ENCODE measurements at places on chromosomes 3 and 15. TPM values are rescaled to one million over a fixed set of nuclear protein-coding genes. Genes with fewer than 3 reads are reported as not detected.

DNA sequence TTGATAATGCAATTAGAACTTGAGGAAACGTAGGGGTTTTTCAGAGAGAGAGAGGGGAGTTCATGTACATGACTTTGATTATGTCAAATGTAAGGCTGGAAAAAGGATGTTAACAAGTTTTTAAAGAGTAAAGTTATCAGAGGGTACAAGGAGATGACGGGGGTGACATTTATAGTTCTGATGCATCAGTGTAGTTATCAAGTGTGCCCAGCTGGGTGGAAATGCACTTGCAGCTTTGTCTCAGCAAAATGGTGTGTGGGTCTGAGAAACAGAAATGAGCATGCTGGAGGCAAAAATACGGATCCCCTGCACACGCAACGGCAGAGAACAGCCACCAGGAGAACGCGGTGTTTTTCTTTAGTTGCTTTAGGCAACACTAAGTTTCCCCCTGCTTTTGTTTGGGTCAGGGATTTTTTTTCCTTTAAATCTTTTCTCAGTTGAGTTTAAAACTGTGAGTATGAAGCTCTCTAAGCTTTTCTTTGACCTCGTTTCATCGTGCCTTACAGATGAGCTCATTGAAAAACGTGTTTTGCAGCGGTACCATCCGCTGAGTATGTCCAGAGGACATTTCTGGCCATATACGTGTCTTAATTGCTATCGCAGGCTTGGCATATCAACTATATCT is 205.4 kb downstream of the PDZRN3 start:
- no peak for DNase-seq

GRCh38 chr3:183857863-183858262 is 26.8 kb downstream of the PARL start:
- DNase-seq = no peak

- no peak for DNase-seq
Observed at GRCh38 chr3:188274249-188274915, 120.4 kb downstream of the LPP start.

- no peak for DNase-seq
Observed at GRCh38 chr15:40289140-40289775, 6.4 kb upstream of the ANKRD63 start.

DNA sequence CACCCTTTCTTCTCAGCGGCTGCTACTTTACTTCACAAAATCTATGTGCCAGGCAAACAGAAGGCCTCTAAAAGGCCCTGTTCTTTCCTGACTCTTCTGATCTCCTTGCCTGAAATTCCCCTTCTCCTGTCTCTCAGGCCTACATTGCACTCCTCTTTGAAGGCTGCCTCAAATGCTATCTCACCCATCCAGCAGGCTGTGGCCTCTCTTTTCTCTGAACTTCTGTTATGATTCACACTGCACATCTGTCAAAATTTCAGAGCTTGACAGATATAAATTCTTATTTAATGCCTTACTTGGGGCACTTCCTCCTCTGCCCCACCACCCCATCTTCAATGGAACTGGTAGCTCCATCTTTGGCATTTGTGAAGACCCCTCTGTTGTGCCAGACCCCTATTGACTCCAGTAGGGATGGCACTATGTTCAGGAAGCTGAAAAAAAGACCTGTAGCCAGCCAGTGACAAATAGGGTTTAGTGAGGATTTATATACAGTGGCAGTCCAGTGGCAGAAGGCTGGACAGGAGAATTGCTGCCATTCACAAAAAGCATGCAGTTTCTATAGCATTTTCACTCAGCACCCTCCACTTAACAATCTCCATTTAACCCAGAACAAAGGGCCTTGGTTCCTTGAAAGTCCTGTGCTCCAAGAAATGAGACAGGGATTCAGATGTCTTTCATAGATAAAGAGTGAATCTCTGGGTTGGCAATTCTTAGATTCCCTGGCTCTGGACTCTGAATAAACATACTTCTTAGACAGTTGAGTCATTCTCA is 415.8 kb upstream of the GRM7 start:
- no peak for DNase-seq

DNA sequence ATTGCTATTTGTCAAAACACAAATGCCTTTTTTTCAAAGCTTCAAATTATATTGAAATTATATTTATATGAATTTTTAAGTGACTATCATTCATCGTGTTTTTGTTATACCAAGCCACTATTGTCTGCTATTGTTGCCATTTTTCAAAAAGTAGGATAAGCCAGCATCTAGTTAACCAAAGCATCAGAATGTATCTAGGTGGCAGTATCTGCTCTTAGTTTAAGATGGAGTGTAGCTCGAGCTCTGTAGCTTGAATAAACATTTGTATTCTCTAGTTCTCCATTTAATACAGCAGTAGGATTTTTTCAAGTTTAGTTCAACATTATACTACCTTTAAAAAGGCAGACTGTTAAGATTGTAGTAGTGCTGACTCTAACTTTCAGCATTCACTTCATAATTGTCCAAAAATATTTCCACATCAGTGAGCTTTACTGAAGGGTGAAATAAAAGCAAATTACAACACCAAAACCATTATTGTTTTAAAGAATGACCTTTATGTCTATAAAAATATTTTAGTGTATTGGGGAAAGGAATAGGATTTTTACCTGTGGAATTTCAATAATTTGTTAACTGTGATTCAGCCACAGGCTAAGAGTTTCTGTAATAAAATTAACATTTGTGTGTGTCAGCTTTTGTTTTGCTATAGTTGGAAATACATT is 19.6 kb upstream of the C15orf61 start:
- no peak for DNase-seq

DNA sequence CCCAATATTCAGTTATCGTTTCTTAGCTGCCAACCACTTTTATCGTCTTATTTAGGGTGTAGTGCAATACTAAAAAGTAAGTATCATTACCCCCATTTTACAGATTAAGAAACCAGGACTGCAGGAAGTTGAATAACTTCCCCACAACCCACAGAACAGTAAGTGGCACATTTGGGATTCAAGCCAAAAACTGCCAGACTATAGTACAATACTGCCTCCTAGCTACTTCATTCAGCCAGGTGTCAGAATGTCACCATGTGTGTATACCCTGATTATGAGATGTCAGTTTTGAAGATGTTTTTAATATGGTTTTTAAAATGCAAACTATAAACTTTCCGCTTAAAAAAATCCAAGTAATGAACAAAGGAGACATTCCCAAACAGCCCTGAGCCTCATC is 74.2 kb upstream of the PROK2 start:
- DNase-seq = no peak

The DOCK3 gene
- 0.31 TPM for polyA plus RNA-seq

The CNTN3 gene
- polyA plus RNA-seq = 3.3 TPM

DNA sequence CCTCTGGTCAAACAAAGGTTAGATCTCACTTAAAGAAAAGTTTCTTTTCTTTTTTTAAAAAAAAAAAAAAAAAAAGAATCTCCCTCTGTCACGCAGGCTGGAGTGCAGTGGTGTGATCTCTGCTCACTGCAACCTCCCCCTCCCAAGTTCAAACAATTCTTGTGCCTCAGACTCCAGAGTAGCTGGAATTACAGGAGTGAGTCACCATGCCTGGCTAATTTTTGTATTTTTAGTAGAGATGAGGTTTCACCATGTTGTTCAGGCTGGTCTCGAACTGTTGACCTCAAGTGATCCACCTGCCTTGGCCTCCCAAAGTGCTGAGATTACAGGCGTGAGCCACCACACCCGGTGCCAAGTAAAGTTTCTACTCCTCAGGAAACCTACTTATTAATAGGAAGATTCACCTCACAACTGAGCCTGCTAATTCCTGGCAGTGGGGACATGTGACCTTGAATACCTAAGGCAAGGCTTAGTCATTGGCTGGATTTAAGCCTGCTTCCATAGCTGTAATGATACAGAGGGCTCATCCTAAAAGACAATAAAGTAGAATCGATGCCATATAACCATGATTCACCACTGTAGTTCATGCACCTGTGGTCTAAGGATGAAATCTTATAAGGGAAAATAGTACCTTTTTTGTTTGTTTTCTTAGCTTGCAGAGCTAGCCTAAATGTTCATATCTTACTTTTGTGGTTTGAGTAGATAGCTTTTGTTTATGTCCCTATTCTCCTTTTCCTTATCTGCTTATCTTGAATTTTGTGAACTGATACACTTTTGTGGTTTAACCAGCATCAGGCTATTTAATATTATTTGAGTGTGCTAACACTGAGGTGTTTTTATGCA is 24.8 kb upstream of the RBMS3 start:
- no peak for DNase-seq

The FGF12 gene
- polyA plus RNA-seq = 1.0 TPM

The GOLGA6L7 gene
- not detected for polyA plus RNA-seq

DNA sequence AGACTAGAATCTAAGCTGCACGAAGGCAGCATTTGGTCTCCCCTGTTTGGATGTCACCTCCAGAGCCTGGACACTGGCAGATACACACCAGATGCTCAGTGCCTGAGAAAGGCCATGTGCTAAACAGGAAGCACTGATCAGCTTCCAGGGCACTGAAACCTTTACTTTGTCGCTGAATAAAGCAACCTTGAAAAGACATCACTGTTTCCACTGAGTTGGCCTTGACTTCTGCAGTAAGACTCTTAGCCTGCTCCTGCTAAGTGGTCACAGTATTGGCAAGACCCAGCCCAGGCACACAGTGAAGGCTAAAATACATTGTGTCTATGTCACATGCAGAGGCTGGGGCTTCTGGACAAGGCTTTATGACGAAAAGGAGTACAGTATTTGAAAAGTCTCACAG is 104.3 kb upstream of the ICE2 start:
- no peak for DNase-seq

The PHLDB2 gene
- polyA plus RNA-seq = 25.9 TPM

GRCh38 chr3:88987776-88988175 is 119.6 kb upstream of the EPHA3 start:
- no peak for DNase-seq

DNA sequence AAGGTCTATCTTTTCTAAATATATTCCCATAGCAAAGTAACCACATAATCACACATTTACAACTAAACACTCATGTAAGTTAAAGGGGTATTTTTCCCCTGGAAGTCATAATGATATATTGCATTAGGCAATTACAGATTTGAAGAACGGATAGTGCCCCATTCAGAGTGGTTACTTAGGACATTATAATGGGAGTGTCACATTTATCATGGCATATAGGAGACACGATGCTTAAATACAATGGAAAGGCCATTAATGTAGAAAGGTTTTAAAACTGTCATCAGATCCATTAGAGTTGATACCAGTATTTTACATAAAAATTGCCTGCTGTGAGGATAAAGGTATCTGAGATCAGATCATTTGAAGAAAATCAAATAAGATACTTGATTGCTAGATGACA is 582.0 kb upstream of the SEMA6D start:
- no peak for DNase-seq

DNA sequence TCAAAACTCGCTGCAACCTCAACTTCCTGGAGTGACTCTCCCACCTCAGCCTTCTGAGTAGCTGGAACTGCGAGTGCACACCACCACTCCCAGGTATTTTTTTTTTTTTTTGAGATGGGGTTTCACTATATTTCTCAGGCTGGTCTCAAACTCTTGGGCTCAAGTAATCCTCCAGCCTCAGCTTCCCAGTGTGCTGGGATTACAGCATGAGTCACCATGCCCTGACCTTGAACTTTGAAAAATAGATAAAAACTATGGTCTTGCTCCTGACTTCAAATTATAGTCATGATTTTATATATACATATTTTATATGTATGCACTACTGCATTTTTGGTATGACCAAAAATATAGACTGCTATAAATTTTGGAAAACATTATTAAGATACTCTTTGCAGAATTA is 6.9 kb upstream of the PLSCR5 start:
- no peak for DNase-seq

The COX17 gene
- polyA plus RNA-seq = 74.9 TPM

DNA sequence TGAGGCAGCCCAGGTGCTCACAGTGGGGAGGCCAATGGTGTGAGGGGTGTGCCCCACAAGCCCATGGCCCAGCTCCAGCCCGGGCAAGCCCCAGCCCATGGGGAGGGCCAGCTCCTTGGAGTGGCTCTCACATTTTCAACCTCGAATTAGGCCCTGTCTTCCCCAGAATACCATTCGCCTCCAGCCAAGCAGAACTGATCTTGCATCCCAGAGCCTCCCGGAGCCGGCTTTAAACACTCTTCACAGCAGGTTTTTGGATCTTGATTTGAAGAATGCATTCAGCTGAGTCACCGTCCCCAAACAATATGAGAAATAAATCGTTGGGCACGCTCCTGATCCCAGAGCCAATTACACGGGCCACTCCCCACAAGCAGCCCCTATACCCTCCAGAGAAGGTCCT is 23.7 kb downstream of the TPRA1 start:
- DNase-seq = no peak

GRCh38 chr3:139043554-139044365 is 932 bp downstream of the PRR23C start:
- no peak for DNase-seq

GRCh38 chr3:118531816-118532215 is 502.8 kb downstream of the IGSF11 start:
- DNase-seq = no peak

DNA sequence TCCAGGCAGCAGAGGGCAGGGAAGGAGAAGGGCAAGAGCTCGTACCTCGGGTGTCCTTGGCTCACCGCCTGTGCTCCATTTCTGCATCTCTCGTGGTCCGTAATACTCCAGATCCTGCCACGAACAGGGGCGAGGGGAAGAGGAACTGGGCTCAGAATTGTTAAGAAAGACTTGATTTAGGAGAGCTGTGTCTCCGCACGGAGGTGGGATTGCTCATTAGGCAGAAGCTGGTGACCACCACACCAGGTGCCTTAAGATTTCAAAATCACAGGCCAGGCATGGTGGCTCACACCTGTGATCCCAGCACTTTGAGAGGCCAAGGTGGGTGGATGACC is 37.2 kb upstream of the BDH1 start:
- DNase-seq = no peak

The TMEM212 gene
- not detected for polyA plus RNA-seq

DNA sequence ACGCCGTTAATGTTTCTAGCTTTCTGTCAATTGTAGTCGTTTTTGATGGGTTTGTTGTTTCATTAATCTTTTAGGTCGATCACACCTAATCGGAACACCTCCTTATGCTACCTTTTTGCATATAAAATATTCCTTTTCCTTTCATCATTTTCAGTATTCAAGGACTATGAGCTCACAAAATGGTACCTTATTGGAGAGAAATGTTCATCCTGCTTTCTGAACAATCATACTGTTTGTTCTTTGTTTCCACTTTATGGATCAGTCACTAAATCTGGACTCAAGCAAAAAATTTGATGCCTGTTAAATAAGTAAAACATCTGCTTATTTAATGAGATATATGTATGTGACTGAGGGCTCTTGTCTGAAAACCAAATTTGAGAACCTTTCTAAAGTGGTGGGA is 1.1 kb downstream of the KIF15 start:
- no peak for DNase-seq

- DNase-seq = no peak
Observed at GRCh38 chr3:80368616-80369015, 600.8 kb upstream of the ROBO1 start.

GRCh38 chr15:63362885-63363284 is 18.8 kb downstream of the CA12 start:
- peak; percentile 10 for DNase-seq

The PCLAF gene
- polyA plus RNA-seq = not detected

The GATA2 gene
- 2.1 TPM for polyA plus RNA-seq

- DNase-seq = no peak
Observed at GRCh38 chr3:53159156-53160060, 1.6 kb upstream of the PRKCD start.

GRCh38 chr3:159499031-159499793 is 489.4 kb upstream of the IL12A start:
- no peak for DNase-seq

The C3orf85 gene
- 25.9 TPM for polyA plus RNA-seq

The ATP10A gene
- 3.6 TPM for polyA plus RNA-seq

The KLHL40 gene
- polyA plus RNA-seq = not detected

Data from aorta (tissue), 5 donors.